ENCODE measurements at places on chromosomes 11 and 22.

DNA sequence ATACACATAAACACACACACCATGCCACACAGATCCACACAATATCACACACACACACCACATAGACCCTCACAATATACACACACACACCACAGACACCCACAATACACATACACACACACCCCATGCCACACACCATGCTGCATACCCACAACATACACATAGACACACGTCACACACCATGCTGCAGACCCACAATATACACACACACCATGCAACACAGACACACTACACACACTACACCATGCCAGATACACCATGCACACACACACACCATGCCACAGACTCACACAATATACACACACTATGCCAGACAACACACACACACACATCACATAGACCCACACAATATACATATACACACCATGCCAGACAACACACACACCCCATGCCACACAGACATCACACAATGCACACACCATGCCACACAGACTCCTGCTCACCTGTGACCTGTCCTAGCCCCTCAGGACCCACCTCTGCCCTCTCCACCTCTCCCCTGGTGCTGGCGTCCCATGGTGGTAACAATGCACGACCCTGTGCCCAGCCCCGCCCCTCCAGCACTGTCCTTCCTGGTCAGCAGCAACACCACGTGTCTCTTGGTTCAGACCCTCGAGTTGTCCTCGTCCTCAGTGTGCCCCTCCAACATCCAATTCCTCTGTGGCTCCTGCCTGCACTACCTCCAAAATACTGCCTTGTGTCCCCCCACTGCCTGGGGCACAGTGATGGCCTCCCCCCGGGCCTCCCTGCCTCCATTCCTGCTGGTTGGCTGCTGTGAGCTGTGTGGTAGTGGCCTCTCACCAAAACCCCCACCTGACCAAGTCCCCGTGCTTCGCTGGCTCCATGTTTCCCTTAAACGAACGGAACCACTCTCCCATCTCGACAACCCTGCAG, 23.7 kb upstream of the RFPL3 start:
- H3K27me3 ChIP-seq, result no peaks in the 10 kb centered on the region
- no peak overlapping the region for H3K27ac ChIP-seq
- DNase-seq, result peak; percentile 3
- no peak overlapping the region for H3K4me3 ChIP-seq

GRCh38 chr22:32079130-32080089, 36.3 kb downstream of the SLC5A1 start:
- peak; percentile 34 for DNase-seq
- H3K27ac ChIP-seq, result no peak overlapping the region
- H3K36me3 ChIP-seq, result no peaks in the 10 kb centered on the region
- H3K27me3 ChIP-seq, result no peaks in the 10 kb centered on the region

GRCh38 chr11:31995032-31995431, 95.8 kb upstream of the RCN1 start:
- no peaks in the 10 kb centered on the region for H3K4me1 ChIP-seq
- no peaks in the 10 kb centered on the region for H3K27me3 ChIP-seq
- no peak overlapping the region for H3K27ac ChIP-seq
- DNase-seq, result no peak

DNA sequence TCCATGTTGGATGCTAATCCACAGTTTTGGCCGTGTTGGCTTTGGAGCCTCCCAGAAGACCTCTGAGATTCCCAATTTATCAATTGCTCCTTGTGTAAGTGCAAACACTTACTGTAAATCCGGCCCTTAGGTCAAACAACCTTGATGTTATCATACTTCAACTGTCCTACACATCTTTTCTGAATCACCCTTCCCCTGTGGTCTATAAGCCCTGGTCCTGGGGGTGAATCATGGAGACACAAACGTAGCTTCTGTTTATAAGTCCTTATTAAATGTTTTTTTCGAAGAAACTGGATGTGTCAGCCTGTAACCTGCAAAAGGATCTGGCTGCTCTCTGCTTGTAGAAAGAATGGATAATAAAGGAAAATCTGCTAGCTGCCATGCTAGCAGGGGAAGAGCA, 1.7 kb upstream of the IL10RA start:
- H3K4me1 ChIP-seq, result peaks cover 10% of the 10 kb centered on the region
- H3K36me3 ChIP-seq, result no peaks in the 10 kb centered on the region
- H3K27me3 ChIP-seq, result no peaks in the 10 kb centered on the region

Measured in testis (tissue), 5 donors.